ENCODE measurements at places on chromosomes 3 and 15.
A peak's percentile ranks its signal among the peaks of the same experiment; 100 is the strongest.

GRCh38 chr3:63228677-63229076 lies 49.4 kb upstream of the SYNPR start:
- no peak overlapping the region for H3K4me3 ChIP-seq
- peaks cover 1% of the 10 kb centered on the region for H3K4me1 ChIP-seq
- H3K36me3 ChIP-seq, result no peaks in the 10 kb centered on the region
- DNase-seq, result no peak
- no peak overlapping the region for H3K27ac ChIP-seq

GRCh38 chr15:92899601-92899947 lies 550 bp upstream of the CHD2 start:
- DNase-seq, result no peak
- peak overlapping the region; percentile 91 for H3K4me3 ChIP-seq
- peak overlapping the region; percentile 71 for H3K27ac ChIP-seq
- H3K4me1 ChIP-seq, result peaks cover 43% of the 10 kb centered on the region
- peaks cover 64% of the 10 kb centered on the region for H3K36me3 ChIP-seq

DNA sequence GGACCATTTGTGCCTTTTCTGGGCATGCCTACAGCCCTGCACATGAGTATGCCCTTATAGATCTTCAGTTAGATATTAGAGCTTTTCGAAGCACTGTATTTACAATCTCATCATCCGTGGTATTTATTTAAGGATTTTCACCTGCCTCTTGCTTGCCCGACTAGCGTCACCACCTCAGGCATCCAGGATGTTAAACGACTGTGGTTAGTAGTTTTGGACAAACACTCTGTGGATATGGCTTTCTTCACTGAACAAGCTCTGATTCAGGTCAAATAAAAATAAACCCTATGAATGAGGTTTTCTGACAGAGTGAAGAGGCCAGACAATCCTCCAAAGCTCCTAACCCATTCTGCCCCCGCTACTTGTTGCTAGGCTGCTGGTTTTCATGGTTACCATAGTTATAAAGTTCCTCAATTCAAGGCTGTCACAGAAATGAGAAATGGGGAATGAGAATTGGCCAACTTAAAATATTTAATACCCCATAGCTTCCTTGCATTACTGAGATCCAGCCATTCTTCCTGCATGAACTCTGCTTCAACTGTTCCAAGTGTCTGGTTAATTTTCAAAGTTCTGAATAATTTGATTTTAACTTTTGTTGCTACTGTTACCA lies 440.1 kb downstream of the GABRG3 start:
- DNase-seq, result no peak
- H3K27me3 ChIP-seq, result no peaks in the 10 kb centered on the region
- no peaks in the 10 kb centered on the region for H3K36me3 ChIP-seq
- no peak overlapping the region for H3K27ac ChIP-seq
- H3K4me1 ChIP-seq, result no peaks in the 10 kb centered on the region

GRCh38 chr3:165359005-165359404 lies 162.8 kb upstream of the SLITRK3 start:
- no peaks in the 10 kb centered on the region for H3K4me1 ChIP-seq
- H3K4me3 ChIP-seq, result no peak overlapping the region
- H3K27ac ChIP-seq, result no peak overlapping the region
- no peaks in the 10 kb centered on the region for H3K36me3 ChIP-seq

DNA sequence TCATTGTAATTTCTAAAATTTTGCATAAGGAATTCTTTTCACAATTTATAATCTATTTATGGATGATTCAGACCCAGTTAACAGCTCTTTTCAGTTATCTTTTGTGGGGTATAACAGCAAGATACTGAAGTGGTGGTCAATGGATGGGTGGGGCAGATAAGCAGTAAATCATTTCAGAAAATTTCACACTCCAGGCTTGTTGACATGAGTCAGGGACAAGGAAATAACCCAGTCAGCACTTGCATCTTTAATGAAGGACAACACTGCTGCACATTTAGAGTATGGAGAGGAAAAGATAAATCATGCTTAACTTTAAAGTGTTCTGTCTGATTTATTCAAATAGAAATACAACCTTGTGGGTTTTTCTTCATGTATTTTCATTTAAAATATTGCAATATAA lies 181.6 kb downstream of the ROBO1 start:
- DNase-seq, result no peak
- H3K36me3 ChIP-seq, result no peaks in the 10 kb centered on the region
- no peak overlapping the region for H3K27ac ChIP-seq
- no peaks in the 10 kb centered on the region for H3K27me3 ChIP-seq
- H3K4me3 ChIP-seq, result no peak overlapping the region

DNA sequence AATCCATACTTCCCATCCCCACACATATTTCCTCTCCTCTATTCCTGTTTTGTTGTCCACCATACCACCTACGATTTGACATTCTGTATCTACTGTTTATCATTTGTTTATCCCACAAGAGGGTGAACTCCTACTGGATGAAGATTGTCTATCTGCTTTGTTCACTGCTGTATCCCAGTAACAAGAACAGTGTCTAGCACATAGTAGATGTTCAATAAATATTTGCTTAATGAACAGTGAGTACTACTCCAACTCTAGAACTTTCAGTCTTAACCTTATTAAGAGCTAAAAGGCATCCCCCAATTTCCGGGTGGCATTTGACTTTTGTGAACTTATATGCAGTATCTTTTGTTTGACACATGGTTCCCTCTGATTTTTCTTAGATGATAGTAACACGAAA lies 1.3 kb downstream of the PYGO1 start:
- no peaks in the 10 kb centered on the region for H3K36me3 ChIP-seq
- H3K4me1 ChIP-seq, result no peaks in the 10 kb centered on the region
- DNase-seq, result no peak
- H3K4me3 ChIP-seq, result no peak overlapping the region
- no peak overlapping the region for H3K27ac ChIP-seq

- H3K27ac ChIP-seq, result no peak overlapping the region
- no peaks in the 10 kb centered on the region for H3K36me3 ChIP-seq
- peaks cover 28% of the 10 kb centered on the region for H3K27me3 ChIP-seq
- no peaks in the 10 kb centered on the region for H3K4me1 ChIP-seq
- no peak for DNase-seq
Observed at GRCh38 chr3:150293401-150294001, 114.6 kb upstream of the TSC22D2 start.

DNA sequence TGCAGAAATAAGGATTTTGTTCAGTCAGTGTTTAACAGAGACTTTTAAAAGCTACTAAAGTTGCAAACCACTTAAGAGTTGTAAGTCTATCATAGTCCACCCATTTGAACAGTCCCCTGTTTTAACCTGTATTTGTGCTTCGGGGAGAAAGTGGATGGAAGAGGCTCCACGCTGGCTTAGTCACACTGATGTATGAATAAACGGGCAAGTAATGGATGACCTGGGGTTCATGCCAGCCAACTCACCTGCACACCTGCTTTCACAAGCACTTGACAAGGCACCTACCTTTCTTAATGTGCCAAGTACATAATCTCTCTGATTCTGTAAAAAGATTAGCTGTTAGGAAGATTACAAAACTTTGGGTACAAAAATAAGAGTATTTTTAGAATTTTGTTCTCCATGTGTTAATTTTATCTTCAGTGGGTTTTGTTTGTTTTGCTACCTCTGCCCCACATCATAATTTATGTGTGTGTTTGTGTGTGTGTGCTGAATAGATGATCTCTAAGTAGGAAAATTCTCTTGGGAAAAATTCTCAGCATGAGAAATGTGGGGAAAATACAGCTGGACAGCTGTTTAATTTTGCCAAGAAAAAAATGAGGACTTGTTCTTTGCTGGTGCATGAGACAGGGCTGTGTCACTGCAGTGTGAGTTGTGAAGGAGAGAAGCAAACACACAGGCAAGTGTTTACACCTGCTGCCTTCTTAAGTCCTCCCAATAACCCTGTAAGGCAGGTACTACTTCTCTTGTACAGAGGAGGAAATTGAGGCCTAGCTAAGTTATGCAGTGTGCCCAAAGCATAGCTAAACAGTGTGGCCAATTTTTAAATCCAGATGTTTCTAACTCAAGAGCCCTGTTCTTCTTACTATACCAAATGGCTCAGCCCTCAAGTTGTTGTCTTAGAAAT lies 181.2 kb upstream of the IL12A start:
- H3K4me3 ChIP-seq, result no peak overlapping the region
- no peaks in the 10 kb centered on the region for H3K36me3 ChIP-seq
- no peaks in the 10 kb centered on the region for H3K4me1 ChIP-seq
- no peak overlapping the region for H3K27ac ChIP-seq

DNA sequence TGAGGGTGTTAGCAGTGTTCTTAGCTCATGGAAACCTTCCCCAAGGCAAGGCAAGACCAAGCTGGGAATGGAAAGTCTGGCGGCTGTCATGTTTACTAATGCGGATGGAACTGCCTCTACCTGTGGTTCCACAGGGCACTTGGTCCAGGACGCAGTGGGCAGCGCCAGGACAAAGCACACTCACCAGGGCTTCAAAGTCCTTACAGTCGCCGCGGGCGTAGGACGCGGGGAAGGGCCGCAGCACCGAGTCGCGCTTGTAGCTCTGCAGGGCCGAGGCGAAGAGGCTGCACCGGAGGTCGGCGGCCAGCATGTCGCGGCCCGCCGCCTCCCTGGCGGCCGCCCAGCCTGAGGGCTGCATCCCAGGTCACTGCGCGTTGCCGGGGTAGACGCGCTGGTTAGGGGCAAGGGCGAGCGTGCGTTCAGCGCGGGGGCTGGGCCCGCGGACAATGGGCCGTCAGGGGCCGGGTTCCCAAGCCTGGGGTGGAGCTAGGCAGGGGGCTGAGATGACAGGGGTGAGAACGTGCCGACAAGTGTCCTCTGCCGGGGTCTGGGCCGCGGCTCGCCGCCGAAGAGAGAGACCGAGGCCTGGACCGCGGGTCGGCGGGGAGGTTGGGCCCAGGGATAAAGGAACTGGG lies 497 bp downstream of the PARP16 start:
- no peak for DNase-seq
- H3K4me1 ChIP-seq, result peaks cover 31% of the 10 kb centered on the region
- H3K27me3 ChIP-seq, result no peaks in the 10 kb centered on the region
- peak overlapping the region; percentile 83 for H3K27ac ChIP-seq
- peak overlapping the region; percentile 75 for H3K4me3 ChIP-seq

DNA sequence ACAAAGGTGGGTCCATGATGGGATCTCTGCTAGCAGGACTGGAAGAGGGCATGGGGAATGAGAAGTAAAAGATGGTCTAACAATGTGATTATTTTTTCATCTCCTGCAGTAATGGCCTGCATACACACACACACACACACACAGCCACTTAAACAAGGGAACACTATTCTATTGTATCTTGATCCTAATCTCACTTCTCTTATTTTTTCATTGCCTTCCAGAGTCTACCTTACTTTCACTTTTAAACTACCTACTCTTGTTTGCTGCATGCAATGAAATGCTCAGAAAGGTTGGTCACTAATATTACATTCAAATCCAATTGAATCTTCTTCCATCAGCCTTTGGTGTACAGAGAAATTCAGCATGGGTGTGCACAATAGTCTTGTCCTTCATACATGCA lies 853.8 kb downstream of the IGSF11 start:
- H3K4me3 ChIP-seq, result no peak overlapping the region
- H3K4me1 ChIP-seq, result no peaks in the 10 kb centered on the region
- H3K27me3 ChIP-seq, result no peaks in the 10 kb centered on the region
- no peaks in the 10 kb centered on the region for H3K36me3 ChIP-seq
- no peak overlapping the region for H3K27ac ChIP-seq

GRCh38 chr3:150384296-150385212 lies 23.5 kb upstream of the TSC22D2 start:
- peak overlapping the region; percentile 71 for H3K4me3 ChIP-seq
- H3K4me1 ChIP-seq, result peaks cover 20% of the 10 kb centered on the region
- H3K27me3 ChIP-seq, result no peaks in the 10 kb centered on the region
- H3K27ac ChIP-seq, result peak overlapping the region; percentile 80

GRCh38 chr3:186375443-186375842 lies 13.4 kb upstream of the DGKG start:
- H3K27me3 ChIP-seq, result peaks cover 22% of the 10 kb centered on the region
- no peaks in the 10 kb centered on the region for H3K36me3 ChIP-seq
- no peak overlapping the region for H3K27ac ChIP-seq
- H3K4me1 ChIP-seq, result peaks cover 2% of the 10 kb centered on the region
- no peak overlapping the region for H3K4me3 ChIP-seq
